Thoracic aorta (tissue), 2 donors: ENCODE measurements at places on chromosomes 12 and 14.

- peaks cover 11% of the 10 kb centered on the region for H3K36me3 ChIP-seq
- no peak overlapping the region for H3K4me3 ChIP-seq
- DNase-seq = no peak
- H3K27me3 ChIP-seq = no peaks in the 10 kb centered on the region
- H3K27ac ChIP-seq = no peak overlapping the region
Observed at GRCh38 chr12:1108276-1108675, 117.3 kb downstream of the ERC1 start.

GRCh38 chr14:94764573-94764972 lies 5.3 kb downstream of the GSC start:
- peaks cover 6% of the 10 kb centered on the region for H3K27me3 ChIP-seq
- H3K36me3 ChIP-seq = no peaks in the 10 kb centered on the region
- no peak for DNase-seq
- H3K4me3 ChIP-seq = no peak overlapping the region
- peaks cover 12% of the 10 kb centered on the region for H3K4me1 ChIP-seq

- DNase-seq = no peak
- H3K36me3 ChIP-seq = peaks cover 32% of the 10 kb centered on the region
- H3K27ac ChIP-seq = no peak overlapping the region
- H3K27me3 ChIP-seq = no peaks in the 10 kb centered on the region
Observed at GRCh38 chr12:121894633-121895032, 6.0 kb downstream of the PSMD9 start.

- H3K4me1 ChIP-seq = no peaks in the 10 kb centered on the region
- DNase-seq = peak; percentile 72
- H3K36me3 ChIP-seq = peaks cover 37% of the 10 kb centered on the region
- H3K27ac ChIP-seq = peak overlapping the region; percentile 45
- H3K27me3 ChIP-seq = no peaks in the 10 kb centered on the region
Observed at GRCh38 chr14:103500148-103500990, 22.3 kb downstream of the CKB start.

- H3K36me3 ChIP-seq = no peaks in the 10 kb centered on the region
- H3K27me3 ChIP-seq = no peaks in the 10 kb centered on the region
- peaks cover 25% of the 10 kb centered on the region for H3K4me1 ChIP-seq
- no peak for DNase-seq
- no peak overlapping the region for H3K4me3 ChIP-seq
Observed at GRCh38 chr12:41211448-41211847, 23.3 kb downstream of the PDZRN4 start.

DNA sequence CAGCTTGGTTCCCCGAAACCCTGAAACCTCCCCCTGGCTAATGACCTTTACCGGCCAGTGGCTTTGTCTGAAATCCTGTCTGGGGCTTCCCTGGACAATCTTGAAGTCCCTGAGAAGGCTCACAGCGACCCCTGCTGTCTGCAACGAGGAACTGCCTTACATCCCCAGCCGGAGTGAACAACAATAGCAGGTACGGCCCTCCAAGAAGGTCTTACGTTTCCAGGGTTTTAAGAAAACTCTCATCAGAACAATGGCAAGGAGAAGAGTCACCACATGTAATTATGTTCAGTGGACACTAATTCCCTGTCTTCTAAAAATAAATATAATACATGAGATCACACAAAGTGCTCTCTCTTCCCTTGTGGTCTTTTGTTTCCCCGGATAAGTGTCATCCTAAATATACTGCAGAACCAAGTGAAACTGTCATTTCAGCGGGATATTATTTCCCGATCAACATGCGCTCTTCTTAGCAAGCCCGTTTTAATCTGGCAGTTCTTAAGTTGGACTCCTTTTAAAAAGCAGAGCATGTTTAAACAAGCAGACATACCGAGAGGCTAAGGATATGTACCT lies 53.3 kb downstream of the RBM19 start:
- H3K4me1 ChIP-seq = no peaks in the 10 kb centered on the region
- H3K36me3 ChIP-seq = peaks cover 32% of the 10 kb centered on the region
- H3K27me3 ChIP-seq = no peaks in the 10 kb centered on the region
- no peak overlapping the region for H3K4me3 ChIP-seq
- no peak overlapping the region for H3K27ac ChIP-seq
- no peak for DNase-seq

GRCh38 chr12:122182887-122183587 lies at the start of gene LRRC43:
Gene LRRC43 (plus strand): TSS chr12:122183123. CDS start chr12:122183145, 22 bp downstream.
- peaks cover 8% of the 10 kb centered on the region for H3K4me1 ChIP-seq
- H3K36me3 ChIP-seq = no peaks in the 10 kb centered on the region
- no peak within 1 kb of the TSS for H3K27ac ChIP-seq
- H3K27me3 ChIP-seq = peaks cover 3% of the 10 kb centered on the region
- DNase-seq = no peak

- DNase-seq = no peak
- H3K27me3 ChIP-seq = no peaks in the 10 kb centered on the region
- H3K4me1 ChIP-seq = peaks cover 52% of the 10 kb centered on the region
- H3K36me3 ChIP-seq = peaks cover 3% of the 10 kb centered on the region
Observed at GRCh38 chr12:6688543-6688998, 604 bp downstream of the ZNF384 start.

- H3K27ac ChIP-seq = no peak overlapping the region
- H3K36me3 ChIP-seq = peaks cover 4% of the 10 kb centered on the region
- DNase-seq = no peak
- H3K4me3 ChIP-seq = no peak overlapping the region
- H3K27me3 ChIP-seq = no peaks in the 10 kb centered on the region
Observed at GRCh38 chr14:24381363-24382063, 13.5 kb downstream of the NFATC4 start.

DNA sequence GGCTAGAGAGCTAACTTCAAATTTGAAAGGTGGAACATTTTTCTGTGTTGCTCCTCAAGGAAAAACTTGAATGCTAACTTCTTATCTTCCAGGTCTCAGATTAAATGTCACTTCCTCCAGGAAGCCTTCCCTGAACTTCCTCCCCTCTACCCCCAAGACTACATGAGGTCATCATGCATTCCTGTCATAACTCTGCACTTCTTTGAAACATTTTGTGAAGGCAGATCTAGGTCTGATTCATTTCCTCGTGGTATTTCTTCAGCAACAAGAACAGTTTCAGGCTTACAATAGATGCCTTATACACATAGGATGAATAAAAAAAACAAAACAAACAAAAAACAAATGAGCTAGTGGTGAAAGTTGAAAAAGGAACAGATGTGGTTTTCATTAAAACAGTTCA lies 97.1 kb upstream of the SRRM4 start:
- no peaks in the 10 kb centered on the region for H3K36me3 ChIP-seq
- H3K4me1 ChIP-seq = no peaks in the 10 kb centered on the region
- H3K27me3 ChIP-seq = no peaks in the 10 kb centered on the region
- H3K27ac ChIP-seq = no peak overlapping the region

DNA sequence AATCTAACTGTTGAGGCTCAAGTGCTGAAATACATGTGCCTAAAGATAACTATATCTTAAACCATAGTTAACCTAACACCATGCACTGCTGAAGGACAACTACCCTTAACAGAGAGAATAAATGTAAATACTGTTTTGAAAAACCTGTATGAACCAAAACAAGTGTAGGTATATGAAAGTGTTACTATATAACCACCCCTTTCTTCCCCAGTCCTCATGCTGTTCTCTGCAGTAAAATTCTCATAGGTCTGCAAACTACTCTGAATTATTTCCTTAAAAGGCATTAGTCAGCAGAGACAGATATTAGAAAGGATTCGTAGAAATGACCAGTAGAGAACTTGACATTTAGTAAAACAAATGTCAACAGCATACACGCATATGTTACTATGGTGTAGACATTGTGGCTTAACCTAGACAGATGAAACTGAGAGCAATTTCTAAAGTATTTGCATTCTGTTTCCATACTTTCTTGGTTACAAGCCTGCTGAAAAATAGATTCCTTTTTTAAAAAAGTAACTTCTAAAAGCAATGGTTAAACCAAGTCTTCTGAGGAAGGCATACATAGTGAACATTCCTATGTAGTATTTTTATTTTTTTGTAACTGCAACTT lies 13.9 kb downstream of the CSRP2 start:
- H3K36me3 ChIP-seq = peaks cover 8% of the 10 kb centered on the region
- no peak overlapping the region for H3K4me3 ChIP-seq
- no peak for DNase-seq
- peaks cover 62% of the 10 kb centered on the region for H3K4me1 ChIP-seq

DNA sequence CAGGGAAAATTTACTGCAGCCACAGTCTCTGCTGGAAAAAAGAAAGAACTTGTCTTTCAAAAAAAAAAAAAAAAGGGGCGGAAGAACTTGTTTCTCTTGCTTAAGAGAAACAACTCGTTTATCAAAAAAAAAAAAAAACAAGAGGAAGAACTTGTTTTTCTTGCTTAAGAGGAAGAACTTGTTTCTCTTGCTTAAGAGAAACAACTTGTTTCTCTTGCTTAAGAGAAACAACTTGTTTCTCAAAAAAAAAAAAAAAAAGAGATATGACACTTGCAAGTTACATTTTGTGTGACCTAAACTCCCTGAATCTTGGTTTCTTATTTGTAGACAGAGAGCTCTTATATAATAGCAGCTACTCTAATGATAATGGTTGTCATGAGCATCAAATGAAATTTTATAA lies 44.7 kb upstream of the USP15 start:
- DNase-seq = no peak
- no peak overlapping the region for H3K4me3 ChIP-seq
- no peaks in the 10 kb centered on the region for H3K27me3 ChIP-seq
- no peaks in the 10 kb centered on the region for H3K36me3 ChIP-seq

DNA sequence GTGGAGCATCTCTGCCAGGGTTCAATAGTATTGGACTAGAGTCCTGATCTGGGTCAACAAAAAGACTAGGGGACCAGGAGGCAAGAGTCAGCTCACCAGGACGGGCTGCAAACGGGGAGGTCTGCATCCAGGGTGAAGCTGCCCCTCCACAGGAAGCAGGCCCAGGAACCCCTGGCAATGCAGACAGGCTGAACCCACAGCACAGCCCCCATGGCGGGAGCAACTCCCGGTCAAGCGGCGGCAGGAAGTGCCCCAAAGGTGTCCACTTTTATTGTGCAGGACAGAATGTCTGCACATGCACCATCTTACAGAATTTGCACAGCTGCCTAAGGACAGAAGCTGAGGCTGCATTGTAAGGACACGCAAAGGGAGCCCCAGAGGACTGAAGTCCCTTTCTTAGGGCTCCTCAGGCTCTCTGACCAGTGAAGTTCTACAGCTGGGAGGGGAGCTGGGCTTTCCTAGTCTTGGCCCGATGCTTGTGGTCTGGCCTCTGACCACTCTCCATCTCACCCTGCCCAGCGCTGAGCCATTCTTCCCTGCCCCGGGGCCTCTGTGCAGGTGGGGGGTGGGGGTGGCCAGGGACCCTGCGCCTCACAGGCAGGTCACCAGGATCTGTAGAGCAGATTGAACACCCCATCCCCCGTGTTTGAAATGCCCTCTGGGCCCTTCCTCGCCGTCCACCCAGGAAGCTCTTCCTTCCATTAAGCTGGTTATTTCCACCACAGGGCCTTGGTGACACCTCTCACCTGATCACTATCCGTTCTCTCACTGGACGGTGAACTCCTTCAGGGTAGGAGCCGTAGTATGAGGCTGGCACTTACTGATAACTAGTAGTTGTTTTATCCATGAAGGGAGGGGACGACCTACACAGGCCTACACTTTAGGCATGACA lies 75.9 kb downstream of the NINJ2 start:
- H3K36me3 ChIP-seq = no peaks in the 10 kb centered on the region
- H3K27me3 ChIP-seq = no peaks in the 10 kb centered on the region
- no peak overlapping the region for H3K27ac ChIP-seq
- H3K4me3 ChIP-seq = no peak overlapping the region
- peaks cover 9% of the 10 kb centered on the region for H3K4me1 ChIP-seq

GRCh38 chr14:55481769-55482168 lies 41.4 kb upstream of the TBPL2 start:
- H3K27me3 ChIP-seq = no peaks in the 10 kb centered on the region
- H3K27ac ChIP-seq = no peak overlapping the region
- no peaks in the 10 kb centered on the region for H3K36me3 ChIP-seq
- DNase-seq = no peak
- no peak overlapping the region for H3K4me3 ChIP-seq

DNA sequence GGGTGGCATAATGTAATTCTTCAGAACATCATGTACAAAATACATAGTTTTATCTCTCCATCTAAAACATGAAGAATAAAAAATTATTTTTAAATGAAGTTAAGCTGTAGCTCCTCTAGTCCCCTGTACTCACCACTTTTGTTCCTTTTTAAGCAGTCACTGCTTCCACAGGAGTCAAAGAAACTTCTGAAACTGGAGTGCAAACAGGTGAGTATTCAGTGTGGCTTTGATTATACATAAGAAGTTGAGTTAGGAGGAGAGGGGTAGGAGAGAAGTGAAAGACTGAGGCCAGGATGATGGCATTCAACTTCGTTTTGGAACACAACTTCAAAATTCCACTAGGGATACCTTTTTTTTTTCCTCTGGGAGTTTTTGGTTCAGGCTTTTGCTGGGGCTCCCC lies 131.4 kb upstream of the CNTN1 start:
- DNase-seq = no peak
- no peak overlapping the region for H3K27ac ChIP-seq
- no peaks in the 10 kb centered on the region for H3K27me3 ChIP-seq
- no peak overlapping the region for H3K4me3 ChIP-seq
- no peaks in the 10 kb centered on the region for H3K4me1 ChIP-seq

- no peak overlapping the region for H3K4me3 ChIP-seq
- no peaks in the 10 kb centered on the region for H3K36me3 ChIP-seq
- H3K4me1 ChIP-seq = no peaks in the 10 kb centered on the region
- H3K27me3 ChIP-seq = no peaks in the 10 kb centered on the region
- no peak overlapping the region for H3K27ac ChIP-seq
- no peak for DNase-seq
Observed at GRCh38 chr14:45426685-45427282, 173.8 kb upstream of the MIS18BP1 start.

DNA sequence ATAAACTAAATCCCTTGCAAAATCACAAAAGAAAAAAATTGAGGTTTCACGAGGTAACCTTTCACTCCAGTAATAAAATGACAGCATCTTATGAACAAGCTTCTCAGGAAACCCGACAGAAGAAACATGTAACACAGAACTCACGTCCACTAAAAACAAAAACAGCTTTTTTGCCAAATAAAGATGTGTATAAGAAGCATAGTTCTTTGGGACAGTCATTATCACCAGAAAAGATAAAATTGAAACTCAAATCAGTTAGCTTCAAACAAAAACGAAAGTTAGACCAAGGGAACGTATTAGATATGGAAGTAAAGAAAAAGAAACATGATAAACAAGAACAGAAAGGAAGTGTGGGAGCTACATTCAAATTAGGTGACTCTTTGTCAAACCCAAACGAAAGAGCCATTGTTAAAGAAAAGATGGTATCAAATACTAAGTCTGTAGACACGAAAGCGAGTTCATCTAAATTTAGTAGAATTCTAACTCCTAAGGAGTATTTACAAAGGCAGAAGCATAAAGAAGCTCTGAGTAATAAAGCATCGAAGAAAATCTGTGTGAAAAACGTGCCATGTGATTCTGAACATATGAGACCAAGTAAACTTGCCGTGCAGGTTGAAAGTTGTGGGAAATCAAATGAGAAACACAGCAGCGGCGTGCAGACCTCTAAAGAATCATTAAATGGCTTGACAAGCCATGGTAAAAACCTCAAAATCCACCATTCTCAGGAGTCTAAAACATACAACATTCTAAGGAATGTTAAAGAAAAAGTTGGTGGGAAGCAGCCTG lies 25.8 kb downstream of the RESF1 start:
- H3K27me3 ChIP-seq = no peaks in the 10 kb centered on the region
- no peak overlapping the region for H3K4me3 ChIP-seq
- H3K4me1 ChIP-seq = no peaks in the 10 kb centered on the region

GRCh38 chr12:6765048-6765633 lies 1.0 kb upstream of the PTMS start:
- peak overlapping the region; percentile 97 for H3K4me3 ChIP-seq
- H3K36me3 ChIP-seq = peaks cover 8% of the 10 kb centered on the region
- peaks cover 18% of the 10 kb centered on the region for H3K4me1 ChIP-seq
- H3K27ac ChIP-seq = peak overlapping the region; percentile 86

GRCh38 chr12:120999191-121000120 lies 16.8 kb downstream of the C12orf43 start:
- no peak overlapping the region for H3K4me3 ChIP-seq
- peaks cover 5% of the 10 kb centered on the region for H3K4me1 ChIP-seq
- no peaks in the 10 kb centered on the region for H3K27me3 ChIP-seq
- no peak overlapping the region for H3K27ac ChIP-seq
